ENCODE measurements at places on chromosomes 2 and 18. TPM values are rescaled to one million over a fixed set of nuclear protein-coding genes. Genes with fewer than 3 reads are reported as not detected.

Gene RSAD2
- 0.67 TPM for total RNA-seq

DNA sequence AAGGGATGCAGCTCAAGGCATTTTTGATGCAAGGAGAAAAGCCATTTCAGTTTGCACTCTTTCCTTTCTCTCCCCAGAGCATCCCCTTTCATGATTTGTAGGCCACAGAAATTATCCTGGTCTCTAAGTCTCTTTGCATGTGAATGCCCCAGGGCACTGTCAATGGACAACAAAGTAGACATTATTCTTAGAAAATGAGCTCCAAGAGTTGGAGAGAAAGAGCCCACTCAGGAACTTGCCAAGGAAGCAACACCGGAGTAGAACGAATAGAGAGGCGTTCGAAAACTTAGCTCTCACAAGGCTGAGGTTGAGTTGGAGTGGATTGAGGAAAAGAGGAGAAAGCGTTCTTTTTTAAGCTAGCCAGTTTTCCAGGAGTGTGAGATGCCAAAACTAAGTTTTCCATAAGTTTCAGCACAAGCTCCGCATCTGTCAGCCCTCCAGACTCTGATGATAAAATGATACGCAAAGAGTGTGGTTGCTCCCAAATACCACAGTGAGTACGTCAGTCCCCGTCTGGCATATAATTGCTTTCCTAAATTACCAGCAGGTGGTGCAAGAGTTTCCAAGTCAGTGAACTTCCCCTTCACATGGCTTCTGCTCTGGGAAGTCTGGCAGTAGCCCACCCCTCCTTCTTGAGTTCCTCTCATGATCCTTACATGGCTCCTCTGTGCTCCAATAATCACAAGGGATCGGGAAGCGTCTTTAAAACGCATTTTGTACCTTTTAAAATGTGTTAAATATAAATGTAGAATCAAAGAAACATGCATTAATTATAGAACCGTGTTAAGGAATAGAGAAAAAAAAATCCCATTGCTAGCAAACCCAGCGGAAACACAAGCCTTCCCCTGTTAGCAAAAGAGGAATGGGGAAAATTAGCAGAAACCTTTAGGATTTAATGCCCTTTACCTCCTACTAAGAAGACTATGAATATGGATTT is 1060.6 kb upstream of the FANCL start:
- no peak for DNase-seq

GRCh38 chr2:133416736-133417135 is 151.5 kb downstream of the NCKAP5 start:
- DNase-seq, result no peak

DNA sequence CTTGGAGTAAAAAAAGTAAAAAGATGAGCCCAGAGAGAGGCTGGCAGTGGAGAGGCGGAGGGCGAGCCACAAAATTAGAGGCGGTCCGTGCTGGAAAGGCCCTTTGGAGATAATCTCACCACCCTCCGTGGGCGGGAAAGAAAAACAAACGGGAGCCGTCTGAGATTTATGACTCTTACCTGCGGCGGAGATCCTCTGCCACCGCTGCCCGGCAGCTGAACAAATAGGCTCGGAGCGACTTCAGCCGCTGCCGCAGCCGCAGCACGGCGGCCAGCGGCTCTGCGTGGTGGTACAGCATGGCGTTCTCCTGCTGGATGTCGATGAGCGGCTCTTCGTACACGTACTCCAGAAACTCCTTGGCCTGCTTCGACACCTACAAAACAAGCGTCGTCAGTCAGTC is 94.6 kb downstream of the PLEKHM3 start:
- no peak for DNase-seq

Gene LHCGR
- total RNA-seq, result not detected

Gene LYPD6
- not detected for total RNA-seq

- peak; percentile 61 for DNase-seq
Observed at GRCh38 chr2:42101206-42102023, 53.6 kb downstream of the PKDCC start.

GRCh38 chr2:169036736-169037440 is 5.8 kb upstream of the ABCB11 start:
- no peak for DNase-seq

DNA sequence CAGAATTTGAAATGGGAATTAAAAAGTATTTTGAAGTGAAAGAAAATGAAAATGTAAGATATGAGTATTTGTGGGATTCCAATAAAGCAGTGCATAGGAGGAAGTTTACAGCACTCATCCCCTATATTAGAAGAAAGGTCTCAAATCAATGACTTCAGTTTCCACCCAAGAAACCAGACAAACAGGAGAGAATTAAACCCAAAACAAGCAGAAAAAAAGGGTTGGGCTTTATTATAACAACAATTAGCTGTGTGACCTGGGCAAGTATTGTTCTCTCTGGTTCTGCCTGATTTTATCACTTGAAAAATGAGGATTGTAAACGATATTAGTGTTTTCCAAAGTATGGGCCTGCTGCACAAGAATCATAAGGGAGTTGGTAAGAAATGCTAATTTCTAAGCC is 18.3 kb upstream of the LYPD6 start:
- no peak for DNase-seq

GRCh38 chr2:100470898-100471514 is 724 bp downstream of the NMS start:
- DNase-seq, result no peak

Gene CBLN2
- not detected for total RNA-seq

Gene CRYBA2
- total RNA-seq, result not detected

Gene OSBPL6
- total RNA-seq, result not detected

- DNase-seq, result no peak
Observed at GRCh38 chr2:185738679-185739472, at the start of gene FSIP2. TSS of gene FSIP2 (plus strand) at chr2:185738804. CDS start at chr2:185738895, 91 bp downstream.

- no peak for DNase-seq
Observed at GRCh38 chr2:188132385-188132784, 159.3 kb upstream of the GULP1 start.

Gene TMEM37
- 0.37 TPM for total RNA-seq

DNA sequence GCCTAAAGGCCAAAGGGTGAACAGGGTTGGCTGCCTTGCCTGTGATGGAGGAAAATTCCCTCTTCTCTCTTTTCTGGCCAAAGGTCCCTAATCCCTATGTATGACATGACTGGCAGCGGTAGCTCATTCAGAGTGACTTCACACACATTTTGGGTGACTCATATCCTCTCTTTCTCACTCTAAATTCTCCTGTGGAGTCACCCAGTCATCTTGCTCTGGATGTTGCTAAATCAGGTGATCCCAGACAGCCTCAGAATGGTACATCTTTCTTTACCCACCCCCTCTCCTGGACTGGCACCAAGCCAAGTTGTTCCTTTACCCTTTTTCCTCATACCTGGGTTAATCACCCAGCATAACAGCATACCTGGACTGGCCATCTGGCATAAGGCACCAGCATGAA is 77.2 kb downstream of the NEURL3 start:
- no peak for DNase-seq

GRCh38 chr2:233395687-233396086 is 41.4 kb downstream of the DGKD start:
- no peak for DNase-seq
